NCI-H2081 treated with DMSO at 0.1 percent for 48 hours (cell line): ENCODE measurements at places on chromosomes 5 and 9.

DNA sequence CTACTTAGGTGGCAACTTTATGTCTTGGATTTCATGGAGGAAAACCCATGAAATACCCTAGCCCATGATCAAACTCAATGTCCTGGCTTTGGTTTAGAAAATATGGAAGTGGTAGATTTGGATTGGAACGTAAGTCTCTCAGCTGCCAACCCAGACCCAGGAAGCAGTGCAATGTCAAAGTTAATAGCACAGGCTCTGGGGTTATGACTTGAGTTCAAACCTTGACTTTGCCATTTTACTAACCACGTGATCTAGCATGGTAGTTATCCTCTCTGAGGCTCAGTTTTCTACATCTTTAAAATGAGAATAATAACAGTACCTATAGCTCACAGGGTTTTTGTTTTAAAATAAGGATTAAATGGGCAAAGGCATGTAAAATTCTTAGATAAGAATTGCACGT is 13.8 kb downstream of the FYB1 start:
- DNase-seq = no peak

- DNase-seq = no peak
Observed at GRCh38 chr5:173716058-173716682, 99.7 kb upstream of the BOD1 start.

DNA sequence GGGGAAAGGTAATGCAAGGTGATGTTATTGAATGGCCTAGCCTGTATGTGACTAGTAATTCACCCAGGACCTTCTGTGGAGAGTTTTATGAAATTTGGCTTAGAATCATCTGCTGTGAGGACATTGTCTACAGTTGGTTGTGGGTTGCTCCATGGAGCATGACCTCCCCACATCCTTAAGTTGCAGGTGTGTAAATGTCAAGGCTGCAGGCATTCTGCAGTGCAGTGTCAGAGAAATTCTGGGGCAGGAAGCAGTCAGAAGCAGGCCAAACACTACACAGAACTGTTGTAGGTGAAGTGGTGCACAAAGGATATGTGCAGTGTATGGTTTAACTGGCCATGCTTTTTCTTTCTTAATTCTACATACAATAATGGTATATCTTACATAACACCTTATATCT is 588.3 kb downstream of the EBF1 start:
- DNase-seq = no peak

GRCh38 chr5:9456435-9457042 is 89.3 kb downstream of the SEMA5A start:
- DNase-seq = no peak

GRCh38 chr9:134293611-134294152 is 32.6 kb upstream of the RXRA start:
- DNase-seq = no peak

DNA sequence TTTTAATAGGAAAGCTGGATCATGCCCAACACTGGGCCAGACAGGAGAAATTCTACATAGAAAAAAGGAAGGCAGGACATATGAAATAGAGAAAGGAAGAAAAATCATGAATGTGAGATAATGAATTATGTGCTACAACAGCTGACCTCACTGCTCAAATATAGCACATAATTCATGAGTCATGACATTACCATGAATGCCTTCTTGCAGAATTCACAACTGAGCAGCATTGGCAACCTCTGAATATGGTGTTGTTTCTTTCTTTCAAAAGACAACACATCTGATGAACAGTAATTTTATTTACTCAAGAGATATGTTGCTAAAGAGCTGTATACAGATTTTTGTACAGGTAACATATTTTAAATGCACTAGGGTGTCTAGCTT is 34.4 kb downstream of the APBA1 start:
- no peak for DNase-seq

DNA sequence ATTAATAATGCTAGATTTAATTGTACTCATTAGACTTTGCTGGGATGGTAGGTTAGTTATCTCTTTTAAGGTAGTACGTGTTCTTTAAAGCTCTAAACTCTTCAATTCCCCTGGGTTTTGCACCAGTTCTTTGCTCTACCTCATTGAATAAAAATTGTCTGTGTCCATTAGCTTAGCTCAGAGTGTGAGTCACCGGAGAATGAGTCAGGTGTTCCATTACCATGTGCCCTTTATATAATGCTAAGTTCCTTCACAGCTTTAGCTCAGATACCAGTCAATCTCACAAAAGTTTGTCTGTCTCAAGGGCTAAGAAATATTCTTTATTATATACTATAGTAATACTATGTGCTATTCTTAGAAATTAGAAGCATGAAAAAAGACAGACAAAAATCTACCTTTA is 339.4 kb downstream of the PRELID2 start:
- no peak for DNase-seq
